PC-9 (cell line): ENCODE measurements at places on chromosomes 16 and 17. TPM values are rescaled to one million over a fixed set of nuclear protein-coding genes. Genes with fewer than 3 reads are reported as not detected.

The MYO15A gene
- total RNA-seq, result 3.5 and 4.9 TPM in 2 replicates

The CA5A gene
- 0.05 and 0.26 TPM in 2 replicates for total RNA-seq

DNA sequence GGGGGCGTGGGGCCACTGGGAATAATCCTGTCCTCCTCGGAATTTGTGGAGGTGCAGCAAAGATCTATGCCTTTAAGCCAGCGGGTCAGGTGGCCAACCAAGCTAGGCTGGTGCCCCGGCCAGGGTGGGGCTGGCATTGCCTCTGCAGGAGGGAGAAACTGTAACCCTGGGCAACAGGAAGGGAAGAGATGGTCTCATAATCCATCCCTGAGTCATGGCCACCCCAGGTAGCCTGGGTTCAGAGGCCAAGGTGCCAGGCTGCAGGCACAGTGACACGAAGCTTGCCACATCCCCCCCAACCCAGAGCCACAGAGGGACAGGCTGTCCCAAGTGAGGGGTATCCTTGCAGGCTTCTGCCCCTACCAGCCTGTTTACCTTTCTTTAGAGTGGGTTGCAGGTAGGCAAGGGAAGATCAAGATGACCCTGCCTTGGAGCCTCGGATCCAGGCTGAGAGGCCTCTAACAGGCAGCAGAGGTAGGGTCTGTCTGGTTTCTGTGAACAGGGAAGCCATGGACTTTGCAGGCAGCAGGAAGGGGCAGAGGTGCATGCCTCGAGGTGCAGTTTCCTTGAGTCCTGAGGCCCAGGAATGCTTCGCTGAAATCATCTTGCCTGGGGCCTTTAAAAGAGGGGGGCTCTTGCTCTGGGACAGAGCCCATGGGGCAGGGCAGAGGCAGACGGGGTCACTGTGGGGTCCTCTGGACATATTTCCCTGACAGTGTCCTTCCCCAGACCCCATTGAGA, 4.0 kb downstream of the LASP1 start:
- H3K27ac ChIP-seq, result peak overlapping the region; percentile 17; the same call in 1 of the 2 replicates
- DNase-seq, result peak; percentile 75
- H3K27me3 ChIP-seq, result no peaks in the 10 kb centered on the region
- peak overlapping the region; percentile 97; the same call in 1 of the 2 replicates for H3K4me3 ChIP-seq
- H3K4me1 ChIP-seq, result peaks cover 68% of the 10 kb centered on the region

- H3K36me3 ChIP-seq, result peaks cover 14% of the 10 kb centered on the region; the same call in 1 of the 2 replicates
- no peaks in the 10 kb centered on the region for H3K27me3 ChIP-seq
- H3K4me3 ChIP-seq, result no peak overlapping the region
- H3K27ac ChIP-seq, result no peak overlapping the region
- no peaks in the 10 kb centered on the region for H3K4me1 ChIP-seq
These were observed 227.5 kb downstream of the SPECC1 start for GRCh38 chr17:20236578-20237227.

DNA sequence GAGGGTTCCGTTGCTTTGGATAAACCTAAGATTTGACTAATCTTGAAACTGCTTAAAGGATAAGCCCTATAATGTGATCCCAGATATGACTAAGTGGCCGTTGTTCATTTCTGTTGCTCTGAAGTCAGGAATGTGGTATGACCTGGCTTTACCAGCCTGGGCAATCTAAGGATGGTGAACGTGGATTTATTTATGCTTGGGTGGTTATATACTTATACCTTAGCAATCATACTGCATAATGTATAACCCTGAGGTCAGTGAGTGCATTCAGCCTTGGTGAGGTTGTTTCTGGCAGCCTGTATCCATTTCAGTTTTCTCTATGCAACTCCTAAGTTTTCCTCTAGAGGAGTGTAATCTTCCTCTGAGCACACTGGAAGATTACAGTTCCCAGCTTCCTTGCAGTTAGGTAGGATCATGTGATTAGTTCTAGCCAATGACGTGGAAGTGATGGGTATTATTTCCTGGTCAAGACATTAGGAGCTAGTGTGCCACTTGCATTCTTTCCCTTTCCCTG, 41.9 kb downstream of the FTO start:
- H3K4me3 ChIP-seq, result peak overlapping the region; percentile 31; the same call in 1 of the 2 replicates
- peak; percentile 95 for DNase-seq
- H3K4me1 ChIP-seq, result peaks cover 60% of the 10 kb centered on the region
- no peaks in the 10 kb centered on the region for H3K27me3 ChIP-seq
- H3K36me3 ChIP-seq, result no peaks in the 10 kb centered on the region

DNA sequence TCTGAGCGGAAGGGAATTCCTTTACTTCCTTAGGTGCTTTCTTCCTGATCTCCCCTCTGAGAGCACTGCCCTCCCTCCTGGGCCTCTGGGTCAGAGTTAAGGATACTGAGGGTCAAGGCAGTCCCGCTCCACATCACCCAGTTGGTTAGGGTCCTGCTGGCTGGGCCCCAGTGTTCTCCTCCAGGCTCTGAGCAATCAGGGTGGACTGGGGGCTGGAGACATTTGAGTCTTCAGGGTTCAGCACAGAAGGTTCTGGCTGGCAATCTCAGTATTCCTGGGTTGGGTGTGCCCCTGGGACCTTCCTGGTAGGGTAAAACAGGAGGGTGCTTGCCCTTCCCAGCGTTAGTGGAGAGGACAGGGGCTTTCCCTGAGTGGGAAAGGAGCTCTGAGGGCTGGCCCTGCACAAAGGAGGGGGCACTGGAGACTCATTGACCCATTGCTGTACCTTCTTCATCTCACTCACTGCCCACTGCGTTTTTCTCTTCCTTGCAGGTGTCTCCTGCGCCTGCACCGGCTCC, 448 bp downstream of the MT1M start:
- peaks cover 14% of the 10 kb centered on the region for H3K4me1 ChIP-seq
- H3K4me3 ChIP-seq, result no peak overlapping the region
- H3K27ac ChIP-seq, result no peak overlapping the region
- H3K27me3 ChIP-seq, result no peaks in the 10 kb centered on the region
- H3K36me3 ChIP-seq, result no peaks in the 10 kb centered on the region
